ENCODE measurements at places on chromosomes 3 and 15.

GRCh38 chr3:197807969-197808587 lies 17.0 kb downstream of the LRCH3 start:
- no peak for DNase-seq

GRCh38 chr15:76174654-76175053 lies 114.9 kb downstream of the TMEM266 start:
- DNase-seq: no peak

DNA sequence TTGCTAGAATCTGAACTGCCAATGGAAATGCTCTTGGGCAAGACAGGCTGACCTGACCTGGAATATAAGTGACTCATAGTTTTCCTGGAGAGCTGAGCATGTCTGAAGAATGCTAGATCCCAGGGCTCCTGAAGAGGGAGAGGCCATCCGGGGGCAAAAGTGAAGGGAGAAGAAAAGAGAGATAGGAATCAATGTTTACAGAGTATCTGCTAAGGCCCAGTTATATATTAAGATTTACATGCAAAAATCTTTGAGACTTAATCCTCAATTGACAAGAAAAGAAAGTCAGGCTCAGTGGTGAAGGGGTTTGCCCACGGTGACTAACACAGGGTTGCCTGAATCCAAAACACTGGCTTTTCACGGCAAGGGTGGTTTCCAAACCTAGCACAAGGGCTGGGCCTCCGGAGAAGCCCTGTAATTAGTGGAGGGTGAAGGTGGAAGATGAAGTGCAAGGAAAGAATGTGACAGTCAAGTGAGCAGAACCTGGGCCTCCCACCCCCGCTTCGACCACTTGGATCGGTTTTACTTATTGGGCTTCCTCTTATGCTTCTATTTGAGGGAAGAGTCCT lies 91.7 kb upstream of the FGF12 start:
- no peak for DNase-seq

DNA sequence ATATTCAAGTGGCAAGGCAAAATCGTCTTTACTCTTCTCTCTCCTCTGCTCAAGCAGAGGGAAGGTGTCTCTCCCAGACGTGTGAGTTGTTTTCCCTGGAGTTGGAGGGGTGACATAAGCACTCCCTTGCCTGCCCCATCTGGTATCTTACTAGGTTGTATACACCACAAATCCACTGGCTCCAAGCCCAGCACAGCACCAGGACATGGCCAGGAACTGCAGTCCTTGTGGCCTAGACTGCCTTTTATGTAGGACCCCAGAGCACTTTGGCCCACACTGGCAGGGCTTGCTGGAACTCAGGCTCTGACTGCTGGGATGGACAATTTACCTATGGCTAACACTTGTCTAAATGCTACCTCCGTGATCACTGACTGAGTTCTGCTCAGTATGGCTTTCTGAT lies 34.0 kb downstream of the DZIP3 start:
- no peak for DNase-seq

- DNase-seq: no peak
Measured at GRCh38 chr15:41124058-41124457, 8.0 kb upstream of the INO80 start.

- no peak for DNase-seq
Measured at GRCh38 chr15:60408463-60408981, 10.7 kb upstream of the ANXA2 start.

DNA sequence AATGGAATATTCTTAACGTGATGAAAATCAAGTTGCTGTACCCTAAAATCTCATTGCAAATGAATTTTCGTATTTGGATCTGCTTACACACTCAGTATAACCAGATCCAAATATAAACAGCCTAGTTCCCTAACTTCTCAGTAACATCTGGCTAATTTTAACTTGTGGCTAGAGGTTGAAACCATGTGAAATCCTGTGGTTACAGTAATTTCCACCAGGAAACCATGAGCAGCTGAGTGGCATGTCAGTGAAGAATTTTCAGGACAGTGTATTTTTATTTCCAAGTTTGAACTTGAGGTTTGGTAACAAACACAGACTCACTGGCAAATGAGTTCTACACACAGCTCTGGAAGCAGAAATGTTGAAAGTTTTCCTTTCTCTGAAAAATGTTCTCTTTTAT lies 754.1 kb downstream of the NR2F2 start:
- no peak for DNase-seq
